ENCODE measurements at places on chromosomes 11 and 22.

DNA sequence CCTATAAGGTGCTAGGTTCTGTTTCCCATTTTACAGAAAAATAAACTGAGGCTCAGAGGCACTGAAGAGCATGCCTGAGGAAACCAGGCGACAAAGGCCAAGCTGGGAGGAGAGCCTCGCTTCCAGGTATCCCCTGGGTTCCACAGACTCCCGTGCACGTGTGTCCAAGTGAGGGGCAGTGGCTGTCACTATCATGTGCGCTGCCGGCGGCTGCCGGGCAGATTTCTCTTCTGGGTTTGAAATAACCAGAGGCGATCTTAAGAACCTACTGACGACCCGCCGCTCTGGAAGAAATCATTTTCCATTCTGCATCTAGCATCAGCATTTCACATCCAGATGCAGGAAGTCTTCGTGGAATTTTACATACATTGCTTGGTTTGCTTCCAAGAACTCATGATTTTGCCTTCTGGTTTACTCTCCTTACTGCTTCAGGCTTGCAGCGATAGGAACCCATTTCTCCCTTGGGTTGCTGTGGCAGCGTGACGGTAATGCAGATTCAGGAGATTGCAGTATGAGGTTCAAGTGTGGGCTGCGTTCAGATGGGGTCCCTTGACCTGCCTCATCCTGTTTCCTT lies 28.6 kb downstream of the ARHGAP8 start:
- no peak for DNase-seq

- peak; percentile 90 for DNase-seq
Measured at GRCh38 chr11:72637926-72638325, 36.3 kb downstream of the PDE2A start.

- DNase-seq: peak; percentile 59
Measured at GRCh38 chr11:84384731-84385130, 1098.6 kb upstream of the CCDC90B start.

DNA sequence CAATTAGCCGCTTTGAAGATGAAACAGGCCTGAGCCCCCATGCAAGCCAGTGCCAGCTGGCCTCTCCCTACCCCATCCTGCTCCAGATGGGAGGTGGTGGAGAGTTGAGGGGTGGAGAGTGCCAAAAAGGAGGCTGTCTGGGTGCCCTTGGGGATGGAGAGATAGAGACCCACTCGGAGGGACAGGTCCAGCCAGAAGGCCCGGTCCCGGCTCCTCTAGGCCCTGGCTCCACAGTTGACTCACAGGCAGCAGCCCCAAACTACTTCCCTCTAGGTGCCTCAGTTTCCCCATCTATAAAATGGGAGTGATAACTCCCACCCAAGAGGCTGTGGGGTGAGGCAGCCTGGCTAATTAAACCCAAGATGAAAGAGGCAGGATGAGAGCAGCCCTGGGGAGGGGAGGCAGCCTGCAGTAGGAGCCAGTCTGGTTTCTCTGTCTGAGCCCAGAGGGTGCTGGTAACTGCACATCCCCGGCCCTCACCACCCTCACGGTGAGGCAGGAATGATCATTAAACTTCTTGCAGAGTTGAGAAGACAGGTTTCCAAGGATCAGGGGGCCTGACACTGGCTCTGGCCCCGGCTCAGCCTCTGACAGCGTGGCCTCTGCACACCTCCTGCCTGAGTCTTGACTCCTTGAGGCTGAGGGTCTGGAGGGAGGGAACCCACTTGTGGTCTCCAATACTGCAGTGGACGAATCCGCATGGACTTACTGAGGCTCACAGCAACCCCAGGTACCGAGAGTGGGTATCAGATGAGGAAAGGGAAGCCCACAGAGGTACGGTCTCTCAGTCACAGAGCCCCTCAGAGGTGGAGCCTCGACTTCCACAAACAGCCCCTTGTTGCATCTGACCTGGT lies 1.4 kb upstream of the AP5B1 start:
- no peak for DNase-seq

Data from NCI-H446 (cell line).